Kasumi-1 (cell line): ENCODE measurements at places on chromosomes 4 and X.

DNA sequence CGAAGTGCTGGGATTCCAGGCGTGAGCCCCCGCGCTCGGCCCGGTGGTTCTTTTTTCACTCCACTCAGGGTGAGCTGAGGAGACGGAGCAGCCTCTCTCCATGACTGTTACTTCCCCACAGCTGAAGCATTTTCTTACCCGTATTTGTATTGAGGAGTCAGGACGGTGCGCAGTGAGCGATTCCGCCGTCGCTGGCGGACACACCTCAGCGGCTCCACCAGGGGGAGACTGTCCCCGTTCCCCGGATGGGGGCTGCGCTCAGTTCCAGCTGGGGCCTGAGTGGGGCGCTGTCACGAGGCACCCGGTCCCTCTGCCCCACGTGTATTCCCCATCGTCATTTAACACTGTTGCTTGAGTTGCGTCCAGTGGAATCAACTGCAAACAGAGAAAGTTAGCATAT is 844.0 kb upstream of the FRG1 start:
- DNase-seq: no peak

DNA sequence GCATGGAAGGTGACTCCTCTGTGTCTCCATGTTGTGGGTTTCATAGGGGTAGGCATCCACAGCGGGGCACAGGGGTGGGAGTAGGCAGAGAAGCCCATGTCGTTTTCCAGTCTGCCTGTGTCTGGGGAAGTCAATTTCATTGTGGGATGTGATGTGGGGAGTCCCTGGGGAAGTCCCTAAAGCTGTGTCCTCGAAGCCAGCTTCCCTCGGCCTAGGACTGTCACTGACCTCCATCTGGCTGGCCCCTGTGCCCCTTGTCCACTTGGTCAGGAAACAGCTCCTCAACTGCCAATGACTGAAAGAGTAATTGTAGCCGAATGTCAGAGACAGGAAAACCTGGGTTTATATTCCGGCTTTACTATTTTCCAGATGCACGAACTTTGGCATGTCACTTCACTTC is 109.6 kb downstream of the DRD5 start:
- no peak for DNase-seq

DNA sequence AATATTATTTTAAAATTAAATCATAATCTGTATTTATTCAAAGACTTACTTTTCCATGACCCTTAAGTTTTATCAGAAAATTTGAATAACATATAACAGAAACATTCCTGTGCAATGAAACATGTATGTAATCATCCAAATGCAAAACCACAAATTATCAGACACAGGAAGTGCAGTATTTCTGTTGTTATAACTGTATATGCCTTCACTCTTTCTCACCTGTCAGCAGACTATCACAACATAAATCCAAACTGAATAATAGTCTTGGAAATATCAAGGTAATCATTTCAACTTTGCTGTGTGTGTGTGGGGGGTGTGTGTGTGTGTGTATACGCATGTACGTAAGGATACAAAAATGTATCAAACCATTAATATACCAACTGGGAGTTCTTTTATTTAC is 285.9 kb downstream of the SLC7A11 start:
- DNase-seq: no peak

- no peak for DNase-seq
These were observed 44.1 kb downstream of the CHRNA9 start for GRCh38 chr4:40379248-40379647.

GRCh38 chr4:139315221-139315675 is 13.0 kb upstream of the NDUFC1 start:
- no peak for DNase-seq

DNA sequence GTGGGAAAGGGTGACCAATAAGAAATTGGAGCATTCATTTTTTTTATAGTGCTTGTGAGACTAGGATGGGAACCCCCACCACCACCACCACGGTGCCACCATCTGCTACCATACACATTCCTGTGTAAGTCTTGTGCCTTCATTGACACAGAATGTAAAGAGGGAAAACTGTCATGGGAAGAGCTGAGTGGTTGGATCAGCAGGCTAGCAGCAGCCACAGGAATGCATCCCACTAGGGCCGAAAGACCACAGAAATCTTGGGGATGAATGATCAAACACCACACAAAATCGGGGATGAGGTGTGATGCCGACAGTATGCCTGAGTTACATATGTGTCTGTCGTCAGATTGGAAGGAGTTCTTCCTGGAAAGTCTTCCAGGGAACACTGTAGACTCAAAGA is 69.2 kb downstream of the SRPX start:
- DNase-seq: no peak

DNA sequence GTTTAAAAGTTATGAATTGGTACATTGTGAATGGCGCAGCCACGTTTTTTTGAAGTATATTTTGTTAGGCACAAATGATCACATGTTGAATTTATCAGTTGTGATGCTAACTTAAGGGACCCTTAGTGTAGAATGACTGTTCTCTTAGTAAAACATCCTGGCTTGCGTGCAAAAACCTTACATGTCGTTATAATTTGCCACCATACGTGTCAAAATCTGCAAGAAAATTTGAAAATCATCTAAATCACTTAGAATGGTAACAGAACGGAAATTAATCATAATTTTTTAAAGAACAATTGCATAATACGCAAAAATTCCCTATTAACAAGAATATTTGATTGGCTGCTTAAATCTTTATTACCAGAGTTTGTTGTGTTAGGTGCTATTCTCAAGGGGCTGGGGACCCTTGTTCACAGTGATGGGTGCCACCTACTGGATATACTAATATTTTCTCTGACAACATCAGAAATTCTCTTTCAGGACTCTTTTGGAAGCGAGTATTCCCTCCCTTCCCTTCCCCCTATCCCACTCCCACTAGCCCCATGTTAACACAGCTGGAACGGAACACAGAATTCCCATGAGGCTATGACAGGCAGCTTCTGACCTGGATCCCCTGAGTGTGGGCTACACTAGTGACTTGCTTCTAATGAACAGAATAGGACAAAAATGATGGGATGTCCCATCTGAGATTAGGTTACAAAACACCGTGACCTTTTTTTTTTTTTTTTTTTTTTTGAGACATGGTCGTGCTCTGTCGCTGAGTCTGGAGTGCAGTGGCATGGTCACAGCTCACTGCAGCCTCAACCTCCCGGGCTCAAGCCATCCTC is 71.8 kb downstream of the SUPT20HL2 start:
- peak; percentile 39 for DNase-seq

- no peak for DNase-seq
These were observed 57.2 kb upstream of the DAPP1 start for GRCh38 chr4:99759346-99759984.

DNA sequence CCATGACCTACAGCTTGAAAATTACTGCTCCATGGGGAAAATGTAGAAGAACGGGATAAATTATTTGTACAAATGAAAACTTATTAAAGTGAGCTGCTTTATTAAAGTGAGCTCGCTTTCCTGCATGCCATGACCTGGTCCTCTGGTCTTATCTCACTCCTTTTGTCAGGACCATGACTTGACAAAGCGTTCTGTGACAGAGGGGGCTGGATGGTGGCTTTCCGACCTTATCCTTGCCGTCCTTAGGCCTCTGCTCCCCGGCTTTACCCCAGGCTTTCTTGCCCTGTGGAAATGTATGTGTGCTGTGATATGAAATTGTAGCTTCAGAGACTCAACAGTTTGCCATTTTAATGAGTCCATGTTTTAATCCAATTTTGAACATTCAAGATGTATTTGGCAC is 44.0 kb upstream of the FBXW7 start:
- DNase-seq: no peak

- DNase-seq: no peak
These were observed 8.5 kb upstream of the ERCC6L start for GRCh38 chrX:72247206-72247942.

- peak; percentile 8 for DNase-seq
These were observed 54.7 kb upstream of the PRDM8 start for GRCh38 chr4:80142394-80143306.

DNA sequence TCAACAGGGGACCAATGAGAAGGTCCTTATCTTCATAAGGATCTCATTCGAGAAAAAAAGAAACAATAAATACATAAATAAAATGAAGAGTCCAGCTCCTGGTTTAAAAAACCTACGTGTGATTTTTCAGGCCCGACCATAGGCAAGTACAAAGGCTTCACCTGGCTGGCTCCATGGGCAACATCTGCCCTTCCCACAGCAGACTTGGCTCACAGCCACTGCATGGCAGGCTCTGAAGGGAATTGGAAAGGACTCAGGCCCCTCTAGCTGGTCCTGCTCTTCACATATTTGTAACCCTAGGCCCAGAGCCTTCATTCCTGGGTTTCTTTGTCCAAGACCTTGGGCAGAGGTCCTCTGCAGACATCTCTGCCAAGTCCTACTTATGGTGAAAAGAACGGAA is 228.1 kb downstream of the QDPR start:
- no peak for DNase-seq

DNA sequence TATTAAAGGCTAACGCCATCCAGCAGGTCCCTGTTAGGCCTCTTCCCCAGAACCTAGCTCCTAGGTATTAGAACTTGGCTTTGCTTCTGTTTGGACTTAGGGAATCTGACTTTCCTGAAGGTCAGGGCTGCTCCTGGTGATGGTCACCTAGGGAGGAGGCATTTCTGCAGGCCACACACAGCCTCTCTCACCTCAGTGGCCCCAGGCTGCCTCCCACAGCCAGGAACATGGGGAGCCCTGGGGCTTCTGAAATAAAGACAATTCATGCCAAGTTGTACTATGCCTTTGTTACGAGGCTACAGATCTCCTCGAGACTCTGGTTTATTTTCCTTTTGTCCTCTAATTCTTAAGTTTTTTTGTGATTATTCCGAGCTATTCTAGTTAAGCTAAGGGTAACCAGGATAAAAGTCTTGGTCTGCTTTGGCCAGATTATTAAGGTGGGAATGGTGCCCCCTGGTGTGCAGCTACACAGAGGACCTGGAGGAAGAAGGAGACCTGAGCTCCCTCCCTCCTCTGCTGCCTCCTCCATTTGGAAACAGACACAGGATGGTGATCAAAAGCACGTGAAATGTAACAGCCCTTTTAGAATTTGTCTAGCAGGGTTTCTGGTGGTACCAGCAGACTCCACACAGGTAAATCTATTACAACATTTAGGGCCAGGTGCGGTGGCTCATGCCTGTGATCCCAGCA is 131.0 kb downstream of the DCLK2 start:
- peak; percentile 66 for DNase-seq

- DNase-seq: peak; percentile 61
These were observed 70.5 kb downstream of the HADH start for GRCh38 chr4:108060164-108060563.

DNA sequence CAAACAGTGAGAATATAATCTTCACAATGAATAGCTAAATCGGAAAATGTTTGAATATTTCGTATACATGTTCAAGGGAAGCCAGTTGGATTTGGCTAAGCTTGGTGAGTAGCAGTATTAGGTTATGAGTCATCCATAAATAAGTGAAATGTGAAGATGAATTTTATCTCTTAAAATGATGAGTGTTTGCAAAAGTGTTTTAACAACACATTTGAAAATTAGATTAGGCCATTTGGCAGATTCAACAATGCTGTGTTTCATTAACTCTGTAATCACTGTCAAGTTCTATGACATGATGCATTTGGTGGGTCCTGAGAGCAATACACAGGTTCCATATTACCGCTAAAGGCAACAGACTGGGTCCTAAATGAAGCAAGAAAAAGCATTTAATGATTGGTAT is 301.9 kb upstream of the PRPS2 start:
- DNase-seq: no peak

DNA sequence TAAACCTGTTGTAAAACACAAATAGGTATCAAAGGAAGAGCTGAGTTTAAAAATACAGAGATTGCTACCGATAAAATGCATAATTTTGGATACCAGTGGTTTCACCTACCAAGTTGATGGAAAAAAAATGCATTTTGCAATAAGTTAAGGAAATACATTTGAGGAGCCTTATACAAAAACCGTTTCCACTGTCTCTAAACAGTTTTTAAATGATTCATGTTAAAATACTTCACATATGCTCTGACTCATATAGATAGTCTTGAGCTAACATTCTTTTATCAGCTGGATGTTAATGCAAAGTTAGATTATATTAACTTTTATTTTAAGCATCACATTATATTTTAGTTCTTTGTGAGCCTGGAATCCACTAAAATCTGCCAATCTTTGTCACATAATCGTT is 50.6 kb upstream of the ANKRD17 start:
- DNase-seq: no peak

- DNase-seq: no peak
These were observed 1.7 kb downstream of the GPRIN3 start for GRCh38 chr4:89305712-89306437.

- DNase-seq: no peak
These were observed 119.7 kb downstream of the TEX13C start for GRCh38 chrX:125439194-125439849.

DNA sequence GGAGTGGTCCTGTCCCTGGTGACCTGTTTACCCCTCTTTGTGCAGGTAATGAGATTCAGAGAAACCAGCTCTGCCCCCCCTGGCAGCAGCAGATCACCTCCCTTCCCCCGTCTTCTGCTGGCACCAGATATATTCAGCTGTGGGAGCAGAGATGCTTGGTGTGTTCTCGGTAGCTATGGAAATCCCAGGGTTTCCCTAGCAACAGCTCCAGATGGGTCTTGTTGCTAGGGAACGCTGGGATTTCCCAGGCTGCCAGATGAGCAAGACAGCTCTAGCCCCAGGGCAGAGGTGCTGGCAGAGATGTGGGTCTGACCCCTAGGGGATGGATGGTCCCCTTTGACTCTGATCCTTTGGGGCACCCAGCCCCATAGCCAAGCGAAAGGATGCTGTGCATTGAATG is 20.2 kb downstream of the CETN2 start:
- DNase-seq: no peak

- DNase-seq: peak; percentile 26
These were observed at the start of gene UBL4A for GRCh38 chrX:154486396-154487207. Gene UBL4A, minus strand, starts transcription at chrX:154486615. Its CDS starts 31 bp downstream, at chrX:154486584.

GRCh38 chrX:87813566-87813965 is 296.0 kb downstream of the KLHL4 start:
- no peak for DNase-seq

GRCh38 chr4:189912170-189912569 is 28.5 kb upstream of the FRG1 start:
- no peak for DNase-seq

DNA sequence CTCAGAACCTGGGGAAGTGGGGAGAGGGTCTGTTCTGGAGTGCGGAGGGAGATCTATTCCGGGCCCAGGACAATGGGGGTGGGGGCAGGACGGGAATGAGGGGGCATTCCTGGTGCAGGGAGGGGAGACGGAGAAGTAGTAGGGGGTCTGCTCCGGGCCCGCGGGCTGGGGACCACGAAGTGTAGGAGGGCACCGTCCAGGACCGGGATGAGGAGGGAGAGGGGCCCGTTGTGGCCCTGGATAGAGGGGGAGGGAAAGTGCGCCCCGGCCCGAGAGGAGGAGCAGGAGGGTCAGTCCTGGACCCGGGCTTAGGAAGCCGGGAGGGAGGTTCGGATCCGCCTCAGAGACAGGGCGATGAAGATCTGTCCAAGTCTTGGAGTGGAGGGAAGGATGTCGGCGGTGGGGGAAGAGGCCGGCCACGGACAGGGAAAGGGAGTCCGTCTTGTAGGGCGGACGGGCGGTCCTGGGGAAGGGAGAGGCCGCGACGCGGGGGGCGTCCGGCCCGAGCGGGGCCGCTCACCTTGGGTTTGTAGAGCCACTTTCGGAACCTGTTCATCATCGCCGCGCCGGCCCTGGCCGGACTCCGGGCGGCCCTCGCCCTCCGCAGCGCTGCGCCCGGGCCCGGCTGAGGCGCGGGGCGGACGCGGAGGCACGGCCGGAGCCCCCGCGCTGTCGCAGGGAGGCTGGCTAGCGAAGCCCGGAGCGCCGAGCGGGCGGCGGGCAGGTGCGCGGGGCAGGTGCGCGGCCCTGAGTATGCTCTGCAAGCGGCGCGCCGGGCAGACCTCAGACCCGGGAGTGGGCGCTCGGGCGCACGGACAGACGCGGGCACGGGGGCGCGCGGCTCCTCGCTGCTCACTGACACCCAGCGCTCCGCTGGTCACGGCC is at the start of gene ZFYVE28:
ZFYVE28 (minus strand) TSS at position 881 of the 885 bp plus-strand sequence; CDS start at position 559, 322 bp downstream.
- DNase-seq: no peak
